ENCODE measurements at places on chromosomes 5 and 9.

DNA sequence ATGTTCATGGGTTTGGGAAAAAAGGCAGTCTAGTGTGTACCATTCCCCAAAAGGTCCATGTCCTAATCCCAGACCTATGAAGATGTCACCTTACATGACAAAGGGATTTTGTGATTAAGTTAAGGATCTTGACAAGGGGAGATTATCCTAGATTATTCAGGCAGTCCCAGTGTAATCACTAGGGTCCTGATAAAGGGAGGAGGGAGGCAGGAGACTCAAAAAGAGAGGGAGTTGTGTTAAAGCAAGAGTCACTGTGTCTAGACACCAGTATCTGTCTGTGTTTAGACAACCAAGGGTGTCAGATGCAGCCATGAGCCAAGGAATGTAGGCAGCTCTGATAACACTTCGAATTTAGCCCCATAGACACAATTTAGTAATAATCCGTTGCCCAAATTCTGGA, 49.5 kb downstream of the DPYSL3 start:
- DNase-seq = no peak

- DNase-seq = no peak
Observed at GRCh38 chr5:131541762-131542161, 93.3 kb downstream of the RAPGEF6 start.

DNA sequence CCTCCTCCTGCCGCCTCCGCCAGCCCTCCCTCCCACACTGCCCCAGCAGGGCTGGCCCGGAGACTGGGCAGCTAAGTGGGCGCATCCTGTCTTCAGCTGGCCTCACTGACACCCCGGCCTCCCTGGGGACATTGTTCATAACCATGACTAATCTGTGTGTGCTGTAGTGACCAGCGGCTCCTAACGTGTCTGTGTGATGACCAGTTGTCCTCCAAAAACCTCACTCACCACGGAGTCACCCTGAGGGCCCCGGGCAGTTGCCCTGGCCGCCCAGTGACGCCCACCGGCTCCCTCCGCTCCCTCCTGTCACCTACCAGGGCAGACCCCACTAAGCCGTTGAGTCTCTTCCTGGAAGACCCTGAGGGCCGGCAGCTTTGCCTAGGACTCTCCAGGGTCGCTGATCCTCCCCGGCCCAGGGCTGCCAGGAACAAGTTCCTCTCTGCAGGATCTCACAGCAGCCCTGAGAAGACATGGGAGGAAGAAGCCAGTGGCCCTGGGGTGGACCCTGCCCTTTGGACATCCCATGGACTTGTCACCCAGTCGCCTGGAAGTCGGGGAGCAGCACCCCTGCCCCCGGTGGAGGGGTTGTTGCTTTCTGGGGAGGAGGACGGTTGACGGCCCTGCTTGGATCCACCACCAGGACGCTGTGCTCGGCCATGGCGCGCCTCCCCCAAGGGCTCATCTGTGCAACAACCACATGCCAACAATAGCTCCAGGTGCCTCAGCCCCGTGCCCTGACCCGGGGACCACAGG, 110.2 kb upstream of the LMX1B start:
- DNase-seq = no peak

GRCh38 chr9:127493592-127494303, 42.4 kb downstream of the LRSAM1 start:
- DNase-seq = no peak

GRCh38 chr9:109001275-109001676, 12.0 kb downstream of the CTNNAL1 start:
- DNase-seq = no peak

DNA sequence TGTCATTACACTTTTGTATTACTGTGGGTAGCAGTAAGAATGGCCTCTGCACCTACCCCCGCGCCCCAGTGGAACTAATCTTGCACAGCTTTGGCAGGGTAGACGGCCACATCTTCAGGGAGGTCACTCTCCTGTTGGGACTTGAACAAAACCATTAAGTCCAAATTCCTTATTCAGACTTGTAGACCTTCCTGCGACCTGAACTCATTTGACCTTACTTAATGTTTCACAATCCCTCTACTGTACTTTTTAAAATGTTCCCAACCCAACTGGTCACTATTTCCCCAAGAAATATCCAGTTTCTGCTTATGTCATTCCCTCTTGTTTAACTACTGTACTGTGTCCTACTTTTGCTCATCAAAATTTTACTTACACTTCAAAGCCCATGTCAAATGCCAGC, 5.3 kb upstream of the FAM120AOS start:
- DNase-seq = no peak

GRCh38 chr5:156581725-156582124, 254.8 kb downstream of the SGCD start:
- DNase-seq = no peak

- DNase-seq = no peak
Observed at GRCh38 chr5:121377461-121377860, 474.2 kb upstream of the FTMT start.

- no peak for DNase-seq
Observed at GRCh38 chr5:133819977-133820471, 148.4 kb downstream of the C5orf15 start.

GRCh38 chr5:57655228-57655627, 172.6 kb upstream of the ACTBL2 start:
- no peak for DNase-seq

DNA sequence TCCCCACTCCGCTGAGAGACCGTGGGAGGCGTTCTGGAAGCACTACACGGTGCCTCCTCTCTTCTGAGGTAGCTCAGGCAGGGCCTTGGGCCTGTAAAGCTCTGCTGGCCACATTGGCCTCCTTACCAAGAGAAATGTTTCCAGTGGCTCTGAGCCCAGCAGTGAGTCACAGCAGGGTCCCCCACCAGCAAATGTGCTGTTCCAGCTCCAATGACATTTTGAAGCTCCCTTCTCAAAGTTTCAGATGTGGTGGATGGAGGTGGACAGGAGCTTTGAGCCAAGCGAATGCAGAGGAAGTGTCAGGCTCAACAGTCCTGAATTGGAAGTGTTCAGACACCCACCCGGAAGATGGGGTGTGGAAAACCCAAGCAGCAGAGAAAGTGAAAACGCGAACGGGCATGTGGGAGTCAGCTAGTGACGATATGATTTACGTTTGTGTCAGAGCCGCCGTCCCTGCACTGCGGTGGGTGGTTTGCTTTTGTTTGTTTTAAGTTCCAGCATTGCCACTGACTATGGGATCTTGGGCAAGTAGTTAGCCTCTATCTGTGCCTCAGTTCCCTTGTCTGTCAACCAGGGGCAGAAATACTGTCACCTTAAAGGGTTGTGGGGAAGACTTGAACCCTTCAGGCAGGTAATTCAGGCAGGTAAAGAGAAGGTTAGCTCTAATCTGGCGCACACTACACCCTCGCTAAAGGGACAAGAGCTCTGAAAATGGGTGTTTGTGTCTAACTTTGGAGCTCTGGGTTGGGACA, 38.2 kb downstream of the C5orf15 start:
- peak; percentile 34 for DNase-seq

DNA sequence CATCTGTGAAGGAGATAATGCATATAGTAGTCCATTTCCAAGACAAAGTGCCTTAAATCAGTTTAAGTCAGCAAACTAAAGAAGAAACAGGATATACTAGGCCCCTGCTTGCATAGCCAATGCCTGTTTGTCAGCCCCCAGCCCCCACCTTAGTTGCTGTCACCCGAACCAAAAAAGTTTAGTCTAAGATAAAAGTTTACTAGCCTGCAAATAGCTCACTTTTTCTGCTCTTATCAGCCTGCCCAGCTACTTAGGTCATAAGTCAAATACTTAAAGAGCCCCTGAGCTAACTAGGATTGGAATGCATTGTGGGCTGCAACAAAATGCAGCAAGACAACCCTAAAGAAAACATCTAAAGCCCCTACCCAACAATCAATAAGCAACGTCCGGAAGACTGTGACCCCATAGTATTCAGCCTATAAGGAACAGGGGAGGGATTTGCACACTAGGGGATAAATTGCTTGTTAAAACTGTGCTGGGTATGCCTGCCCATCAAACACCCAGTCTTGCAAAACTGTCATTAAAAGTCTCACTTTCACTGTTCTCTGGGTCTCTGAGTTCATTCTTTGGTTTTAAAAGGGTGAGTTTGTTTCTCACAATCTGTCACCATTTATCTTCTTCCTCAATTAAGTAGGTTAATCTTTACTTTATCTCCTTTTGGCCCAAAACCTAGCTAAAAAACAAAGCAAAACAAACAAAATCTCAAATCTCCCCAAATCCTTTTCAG, 92.4 kb upstream of the CEP78 start:
- DNase-seq = no peak

GRCh38 chr9:115232181-115232774, 114.3 kb upstream of the TNC start:
- no peak for DNase-seq

DNA sequence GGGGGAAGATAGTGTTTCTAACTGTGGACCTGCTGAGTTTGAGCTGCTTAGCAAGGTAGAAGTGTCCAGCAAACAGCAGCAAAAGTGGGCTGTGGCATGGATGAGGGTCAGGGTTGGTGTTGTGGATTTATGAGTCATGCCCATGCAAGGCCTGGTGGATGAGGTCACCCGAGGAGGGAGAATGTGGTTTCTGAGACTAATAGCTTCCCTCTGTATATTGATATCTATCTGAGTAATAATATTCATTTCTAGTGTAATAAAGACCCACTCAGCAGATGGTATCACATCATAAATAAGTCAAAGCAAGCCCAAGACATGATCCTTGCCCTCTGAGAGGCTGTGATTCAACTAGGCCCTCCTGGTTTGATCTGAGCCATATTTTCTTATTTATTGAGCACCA, 597.8 kb upstream of the CLINT1 start:
- DNase-seq = no peak

DNA sequence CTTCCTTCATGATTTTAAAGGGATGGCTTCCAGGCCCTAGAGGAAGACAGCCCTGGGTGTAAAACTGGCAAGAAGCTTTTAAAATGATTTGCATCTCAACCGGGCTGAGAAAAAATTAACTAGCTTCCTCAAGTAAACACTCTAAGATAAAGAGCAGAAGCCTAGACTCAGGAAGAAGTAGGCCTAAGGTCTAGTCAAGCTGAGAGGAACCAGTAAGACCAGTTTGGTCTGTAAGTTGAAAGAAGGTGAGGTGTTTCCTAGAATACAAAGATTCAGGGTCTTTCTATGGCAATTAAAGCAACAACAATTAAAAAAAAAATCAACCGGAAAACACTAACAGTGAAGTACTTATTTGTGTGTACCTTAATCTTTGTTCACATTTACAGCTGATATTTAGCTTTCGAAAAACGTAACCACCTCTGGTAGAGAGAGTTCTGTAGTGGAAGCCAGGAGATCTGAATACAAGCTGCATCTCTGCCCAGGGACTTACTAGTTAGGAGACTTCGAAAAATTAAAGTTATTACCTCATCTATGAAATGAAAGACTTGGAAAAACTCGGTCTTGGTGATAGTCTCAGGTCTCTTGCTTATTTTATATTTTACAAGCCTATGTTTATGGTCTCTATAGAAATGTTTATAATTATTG, 75.7 kb downstream of the TUSC1 start:
- no peak for DNase-seq

- no peak for DNase-seq
Observed at GRCh38 chr9:118761016-118761790, 608.0 kb downstream of the BRINP1 start.

DNA sequence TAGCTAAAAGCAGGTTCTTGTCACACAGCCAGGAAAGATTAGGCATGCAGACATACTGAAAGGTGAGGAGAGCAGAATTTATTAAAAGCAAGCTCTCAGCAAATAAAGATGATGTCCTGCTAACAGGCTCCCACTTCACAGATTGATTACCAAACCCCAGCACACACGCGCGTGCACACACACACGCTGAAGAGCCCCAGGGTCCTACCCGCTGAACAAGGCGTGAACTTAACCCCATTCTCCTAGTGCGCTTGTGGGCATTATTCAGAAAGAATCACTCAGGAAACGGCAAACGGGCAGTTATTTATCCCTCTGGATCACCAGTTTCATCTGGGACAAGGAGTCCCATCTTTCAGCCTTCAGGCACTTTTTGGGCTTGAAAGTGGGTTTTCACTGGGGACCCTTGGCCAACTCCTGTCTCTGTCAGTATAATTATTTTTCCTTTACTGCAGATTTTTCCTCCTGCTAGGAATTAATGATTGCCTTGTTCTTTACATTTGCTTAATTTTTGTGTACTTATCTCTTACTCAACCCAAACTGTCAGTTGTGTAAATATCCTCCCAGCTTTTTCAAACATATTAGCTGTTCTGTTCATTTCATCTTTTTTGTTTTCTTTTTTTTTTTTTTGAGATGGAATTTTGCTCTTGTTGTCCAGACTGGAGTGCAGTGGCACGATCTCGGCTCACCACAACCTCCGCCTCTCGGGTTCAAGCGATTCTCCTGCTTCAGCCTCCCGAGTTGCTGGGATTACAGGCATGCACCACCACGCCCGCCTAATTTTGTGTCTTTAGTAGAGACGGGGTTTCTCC, 92.6 kb downstream of the RIC1 start:
- DNase-seq = no peak

- DNase-seq = no peak
Observed at GRCh38 chr5:172795318-172795977, 24.5 kb upstream of the DUSP1 start.

DNA sequence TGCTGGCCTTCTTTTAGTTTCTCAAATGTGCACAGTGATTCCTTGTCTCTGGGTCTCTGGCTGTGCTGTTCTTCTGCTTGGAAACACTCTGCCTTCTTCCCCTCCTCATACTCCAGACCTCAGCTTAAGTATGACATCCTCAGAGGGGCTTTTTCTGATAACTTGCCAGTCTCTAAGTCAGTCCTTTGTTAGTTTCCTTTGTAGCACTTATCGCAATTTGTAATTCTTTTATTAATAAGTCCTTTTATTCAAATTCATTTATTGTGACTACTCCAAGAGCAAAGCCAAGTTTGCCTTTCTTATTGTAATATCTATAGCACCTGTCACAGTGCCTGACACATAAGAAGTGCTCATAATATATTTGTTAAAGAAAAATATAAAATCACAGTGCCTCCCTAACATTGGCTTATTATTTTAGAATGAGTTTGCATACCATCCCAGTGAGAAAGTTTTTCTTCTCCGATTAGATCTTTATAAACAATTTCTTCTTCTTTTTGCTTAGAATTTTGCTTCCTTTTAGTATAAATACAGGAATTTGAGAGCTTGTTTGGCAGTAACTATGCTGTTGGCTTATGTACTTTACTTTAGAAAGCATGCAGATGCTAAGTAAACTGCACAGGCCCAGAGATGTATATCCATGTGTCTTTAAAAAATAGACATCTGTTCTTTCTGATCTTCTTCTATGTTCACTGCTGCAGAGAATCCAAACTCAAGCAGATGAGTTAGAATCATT, 198.0 kb downstream of the GAS1 start:
- DNase-seq = no peak

GRCh38 chr9:37995348-37995737, 73.7 kb downstream of the SHB start:
- no peak for DNase-seq

GRCh38 chr5:67293226-67293625, 96.6 kb upstream of the CD180 start:
- no peak for DNase-seq

- no peak for DNase-seq
Observed at GRCh38 chr5:89948977-89949376, 460.6 kb downstream of the CETN3 start.

All from activated CD4-positive, alpha-beta T cell treated with anti-CD3 and anti-CD28 coated beads for 1 hour (primary cell).